ENCODE measurements at places on chromosomes 16 and 17.

- DNase-seq: no peak
These were observed 24.7 kb downstream of the PSMD7 start for GRCh38 chr16:74321356-74321755.

- DNase-seq: no peak
These were observed 290.4 kb downstream of the ABCC12 start for GRCh38 chr16:47865337-47865855.

GRCh38 chr17:78865682-78866390 lies 25.2 kb upstream of the USP36 start:
- DNase-seq: peak; percentile 42

DNA sequence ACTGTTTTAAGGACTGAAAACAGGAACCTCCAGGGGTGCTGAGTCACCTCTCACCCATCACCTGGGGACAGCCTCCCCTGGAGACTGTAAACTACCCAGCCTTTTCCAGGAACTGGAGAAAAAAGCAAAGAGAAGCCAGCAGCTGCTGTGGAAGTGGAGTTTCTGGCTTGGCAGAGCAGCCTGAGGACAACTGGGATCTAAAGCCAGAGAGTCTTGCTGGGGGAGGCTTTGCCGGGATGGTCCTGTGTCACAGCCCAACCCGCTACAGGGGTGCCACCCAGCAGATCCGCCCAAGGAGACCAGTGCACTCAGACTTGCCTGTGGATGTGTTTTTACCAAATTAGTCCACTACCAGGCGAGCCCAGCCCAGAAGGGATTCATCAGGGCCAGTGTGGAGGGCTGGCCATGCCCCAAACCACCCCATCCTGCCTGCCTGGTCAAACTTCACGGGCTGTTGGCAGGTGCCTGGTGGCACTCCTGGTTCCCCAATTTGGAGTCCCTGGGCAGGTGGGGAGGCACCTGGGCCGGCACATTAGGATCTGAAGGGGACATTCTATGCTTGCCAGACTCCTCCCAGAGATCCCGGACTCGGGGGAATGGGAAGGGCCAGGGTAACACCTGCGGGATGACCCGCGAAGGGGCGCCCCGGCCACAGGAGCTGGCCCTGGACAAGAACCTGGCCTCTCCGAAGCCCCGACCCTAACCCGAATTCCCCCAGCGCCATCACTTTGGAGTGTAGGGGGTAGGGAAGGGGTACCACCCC lies 771 bp downstream of the MSRB1 start:
- no peak for DNase-seq

- no peak for DNase-seq
These were observed 128.8 kb downstream of the MGAT5B start for GRCh38 chr17:76996741-76997694.

- no peak for DNase-seq
These were observed 8.9 kb downstream of the BAIAP2 start for GRCh38 chr17:81043725-81044427.

DNA sequence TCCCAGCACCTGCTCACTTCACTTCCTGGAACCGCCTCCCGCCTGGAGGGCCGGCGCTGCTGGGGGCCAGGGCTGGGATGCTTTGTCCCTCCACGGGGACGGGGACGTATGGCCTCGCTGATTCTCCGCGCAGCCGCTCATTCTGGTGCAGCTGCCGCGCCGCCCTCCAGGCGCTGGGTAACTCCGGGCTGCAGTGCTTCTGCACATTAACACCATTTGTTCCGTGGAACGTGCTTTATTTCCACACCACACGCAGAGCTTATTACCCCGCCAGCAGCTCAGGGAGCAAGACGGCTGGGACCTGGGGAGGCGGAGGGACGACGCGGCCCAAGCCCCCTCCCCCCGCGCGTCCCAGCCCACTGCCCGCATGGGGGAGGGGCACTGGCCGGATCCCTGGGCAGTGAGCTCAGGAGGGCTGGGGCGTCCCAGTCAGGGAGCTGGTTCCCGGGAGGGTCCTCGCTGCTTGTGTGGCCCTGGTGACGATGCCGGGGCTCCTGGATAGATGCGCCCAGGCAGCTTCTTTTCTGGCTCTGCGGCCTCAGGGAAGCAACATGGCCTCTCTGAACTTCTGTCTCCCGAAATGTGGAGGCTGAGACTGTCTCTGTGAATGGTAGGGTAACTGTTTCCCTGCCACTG lies 45.4 kb upstream of the ACSF3 start:
- DNase-seq: no peak

DNA sequence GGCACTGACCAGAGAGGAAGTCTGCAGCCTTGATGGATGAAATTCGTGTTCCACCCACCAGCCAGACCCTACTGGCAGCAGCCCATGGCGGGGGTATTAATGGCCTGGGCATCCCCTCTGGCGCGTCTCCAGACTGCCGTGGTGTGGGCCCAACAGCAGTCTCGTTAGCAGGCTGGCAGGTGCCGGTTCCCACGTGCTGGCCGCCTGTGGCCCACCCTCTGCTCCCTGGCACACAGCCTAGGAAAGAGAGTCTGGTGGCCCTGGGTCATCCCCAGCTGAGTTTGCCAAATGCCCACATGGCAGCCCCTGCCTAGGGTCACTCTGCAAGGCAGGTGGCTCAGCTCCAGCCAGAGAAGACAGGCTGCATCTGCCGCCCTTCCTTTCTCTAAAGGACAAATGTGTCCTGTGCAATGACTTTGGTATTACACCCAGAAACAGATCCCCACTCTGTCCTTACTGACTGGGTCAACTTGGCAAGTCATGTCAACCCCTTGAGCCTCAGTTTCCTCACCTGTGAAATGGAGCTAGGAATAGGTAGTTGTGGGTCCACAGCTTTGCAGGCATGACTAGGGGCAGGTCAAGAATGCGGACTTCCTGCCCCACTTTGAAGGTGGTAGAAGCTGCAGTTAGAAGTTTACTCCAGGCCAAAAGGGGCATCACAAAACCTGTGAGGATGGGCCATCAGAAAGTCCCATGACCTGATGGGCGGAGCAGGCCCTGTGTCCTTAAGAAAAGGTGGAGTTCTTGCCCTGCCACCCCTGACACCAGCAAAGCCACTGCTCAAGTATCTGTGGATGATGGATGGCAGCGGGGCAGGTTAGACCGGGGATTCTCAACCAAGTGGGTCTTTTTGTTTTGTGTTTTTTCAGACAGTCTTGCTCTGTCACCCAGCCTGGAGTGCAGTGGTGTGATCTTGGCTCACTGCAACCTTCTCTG lies 76.6 kb downstream of the ABCC6 start:
- DNase-seq: no peak

- DNase-seq: no peak
These were observed 68.3 kb downstream of the GTF3C1 start for GRCh38 chr16:27481282-27481934.

- no peak for DNase-seq
These were observed 18.8 kb upstream of the PHOSPHO1 start for GRCh38 chr17:49249292-49249794.

- DNase-seq: peak; percentile 15
These were observed 586 bp downstream of the GLYR1 start for GRCh38 chr16:4846503-4846900.

DNA sequence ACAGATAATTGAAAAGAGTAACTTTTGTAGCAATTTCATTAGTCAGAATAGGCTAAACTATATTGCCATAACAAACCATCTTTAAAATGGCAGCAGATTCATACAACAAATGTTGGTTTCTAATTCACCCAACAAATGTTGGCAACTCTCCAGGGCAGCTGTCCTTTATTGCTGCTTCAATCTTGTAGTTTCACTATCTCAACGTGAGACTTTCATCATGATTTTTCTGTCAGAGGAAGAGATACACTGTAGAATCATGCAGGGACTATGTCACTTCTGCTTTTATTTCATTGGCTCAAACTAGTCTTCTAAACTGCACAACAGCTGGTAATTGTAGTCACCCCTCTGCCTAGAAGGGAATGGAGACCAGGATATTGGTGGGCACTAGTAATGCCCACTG lies 174.2 kb downstream of the TANC2 start:
- DNase-seq: no peak

DNA sequence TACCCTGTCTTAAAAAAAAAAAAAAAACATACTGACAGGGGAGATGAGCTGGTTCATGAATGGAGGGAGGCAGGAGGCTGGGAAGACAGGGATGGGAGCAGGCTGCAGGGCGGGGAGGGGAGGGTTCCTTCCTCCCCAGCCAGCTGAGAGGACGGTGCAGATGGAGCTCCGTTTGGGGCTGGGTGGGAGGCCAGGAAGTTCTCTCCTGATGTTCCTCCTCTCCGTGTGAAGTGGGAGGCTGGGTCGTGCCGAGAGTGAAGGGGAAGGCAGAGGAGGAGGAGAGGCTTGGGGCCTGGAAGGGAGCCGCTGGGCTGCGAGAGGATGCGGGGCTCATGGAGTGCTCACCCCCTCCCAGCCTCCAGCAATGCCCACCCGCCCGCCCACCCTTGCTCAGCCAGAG lies 21.3 kb downstream of the SBK1 start:
- DNase-seq: no peak

DNA sequence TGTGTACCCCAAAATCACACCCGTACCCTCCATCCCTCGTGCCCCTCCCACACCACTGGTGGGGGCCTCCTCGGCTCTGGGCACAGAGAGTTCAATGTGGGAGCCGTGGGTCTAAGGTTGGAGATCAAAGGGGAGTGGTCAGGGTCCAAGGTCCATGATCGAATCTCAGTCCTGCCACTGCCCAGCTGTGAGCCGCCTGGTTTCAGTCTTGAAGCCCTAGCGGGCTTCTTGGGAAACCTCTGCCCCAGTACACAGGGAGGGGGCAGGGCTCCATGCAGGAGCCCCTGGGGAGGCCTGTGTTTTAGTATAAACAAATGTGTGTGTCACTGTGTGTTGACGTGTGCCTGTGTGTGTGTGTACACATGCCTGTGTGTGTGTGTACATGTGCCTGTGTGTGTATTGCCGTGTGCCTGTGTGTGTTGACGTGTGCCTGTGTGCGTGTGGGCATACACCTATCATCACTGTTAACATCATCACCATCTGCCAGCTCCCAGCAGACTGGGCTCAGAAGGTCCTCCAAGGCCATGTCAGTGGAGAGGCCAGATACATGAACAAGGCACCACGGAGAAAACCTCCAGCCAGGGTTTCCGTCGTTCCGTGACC lies 26.5 kb upstream of the ZNF469 start:
- DNase-seq: no peak

DNA sequence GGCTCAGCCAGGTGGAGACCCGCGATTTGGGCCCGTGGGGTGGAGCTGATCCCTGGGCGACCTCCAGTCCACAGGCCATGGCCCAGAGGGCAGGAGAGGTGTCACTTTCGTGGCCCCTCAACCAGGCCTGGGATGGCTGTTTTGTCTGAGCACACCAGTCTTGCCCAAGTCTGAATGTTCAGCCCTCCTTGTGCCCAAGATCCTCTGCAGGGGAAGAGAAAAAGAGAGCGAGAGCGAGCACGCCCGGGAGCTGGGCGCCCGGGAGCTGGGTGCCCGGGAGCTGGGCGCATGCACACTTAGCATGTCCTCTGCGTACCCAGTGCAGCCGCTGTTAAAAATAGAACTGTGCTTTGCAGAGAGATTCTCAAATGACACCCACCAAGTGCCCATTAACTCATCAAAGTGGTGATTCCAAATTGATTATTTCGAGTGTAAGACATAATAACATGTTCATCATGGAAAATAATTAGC lies 403.3 kb upstream of the TNRC6C start:
- no peak for DNase-seq

DNA sequence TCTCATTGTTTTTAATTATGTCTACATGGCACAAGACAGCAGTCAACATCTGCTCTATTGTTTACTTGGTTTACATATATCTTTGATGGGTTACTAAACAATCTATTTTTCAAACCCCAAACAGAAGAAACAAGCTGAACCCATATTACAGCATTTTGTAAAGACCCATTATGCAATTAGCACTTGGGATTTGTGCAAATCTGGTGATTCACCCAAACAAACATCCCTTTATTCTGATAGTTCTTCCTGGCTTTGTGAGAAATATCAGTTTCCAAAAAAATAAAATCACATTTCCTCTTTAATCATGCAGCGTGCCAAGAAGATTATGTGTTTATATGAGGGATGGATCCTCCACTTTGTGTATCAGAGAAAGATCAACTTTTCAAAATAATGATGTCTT lies 16.8 kb upstream of the RBFOX1 start:
- no peak for DNase-seq

DNA sequence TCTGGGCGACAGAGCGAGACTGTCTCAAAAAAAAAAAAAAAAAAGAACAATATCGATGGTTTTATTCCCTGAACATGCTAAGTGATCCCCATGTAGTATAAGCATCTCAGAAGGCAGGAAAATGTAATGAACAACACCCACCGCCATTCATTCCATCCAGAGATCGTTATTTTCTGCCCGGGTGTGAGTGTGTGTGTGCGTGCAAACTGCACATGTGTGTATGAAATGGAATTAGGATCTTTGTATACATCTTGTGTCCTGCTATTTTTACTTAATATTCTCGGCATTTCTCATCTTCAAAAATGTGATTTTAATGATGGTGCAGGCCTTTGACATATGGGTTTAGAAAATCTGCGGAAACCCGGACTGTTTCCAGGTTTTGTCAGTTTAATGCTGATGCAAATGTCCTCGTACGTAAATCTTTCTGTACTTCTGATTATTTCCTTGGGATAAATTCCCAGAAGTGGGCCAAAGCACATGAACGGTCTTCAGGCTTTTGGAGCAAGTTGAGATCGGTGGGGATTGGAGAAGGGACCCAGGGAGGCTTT lies 254.8 kb downstream of the SEC14L1 start:
- DNase-seq: no peak

- no peak for DNase-seq
These were observed 52.7 kb upstream of the ZNF469 start for GRCh38 chr16:88329726-88330700.

GRCh38 chr17:8312251-8312650 lies 2.2 kb downstream of the ARHGEF15 start:
- DNase-seq: no peak

- DNase-seq: no peak
These were observed 8.7 kb downstream of the PPL start for GRCh38 chr16:4928227-4928626.

GRCh38 chr17:16617481-16618060 lies 36.1 kb downstream of the ZNF624 start:
- DNase-seq: no peak

- DNase-seq: no peak
These were observed 44.5 kb downstream of the EFCAB13 start for GRCh38 chr17:47368262-47368661.

- DNase-seq: no peak
These were observed at the start of gene SPEM1 for GRCh38 chr17:7419819-7420610. SPEM1 (plus strand) TSS chr17:7420324; CDS start chr17:7420385, 61 bp downstream.

DNA sequence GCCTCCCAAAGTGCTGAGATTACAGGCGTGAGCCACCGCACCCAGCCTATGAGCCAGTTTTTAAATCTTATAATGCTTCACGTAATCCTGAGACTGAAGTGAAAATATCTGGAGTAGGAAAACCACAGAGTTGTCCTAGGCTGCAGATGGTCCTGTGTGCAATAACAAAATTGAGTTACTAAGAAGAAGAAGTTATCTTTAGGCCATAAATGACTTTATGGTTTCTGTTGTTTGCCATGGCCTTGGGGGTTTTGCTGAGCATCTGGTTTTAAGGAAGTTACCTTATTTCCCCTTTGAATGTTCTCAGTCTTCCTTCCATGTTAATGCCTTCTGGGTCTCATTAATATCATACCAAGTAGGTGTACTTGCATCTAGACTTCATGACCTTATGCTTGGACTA lies 16.5 kb downstream of the NMT1 start:
- DNase-seq: no peak
